Motor neuron (in vitro differentiated cells): ENCODE measurements at places on chromosomes 3 and 15. TPM values are rescaled to one million over a fixed set of nuclear protein-coding genes. Genes with fewer than 3 reads are reported as not detected.
A peak's percentile ranks its signal among the peaks of the same experiment; 100 is the strongest.

- ATAC-seq: peak; percentile 91
Measured at GRCh38 chr3:142595951-142596725, at the start of gene PLS1. PLS1 (plus strand) TSS chr3:142596393; CDS start chr3:142664238, 67,845 bp downstream.

GRCh38 chr3:48592519-48593087 is 2.5 kb downstream of the COL7A1 start:
- no peak for ATAC-seq

DNA sequence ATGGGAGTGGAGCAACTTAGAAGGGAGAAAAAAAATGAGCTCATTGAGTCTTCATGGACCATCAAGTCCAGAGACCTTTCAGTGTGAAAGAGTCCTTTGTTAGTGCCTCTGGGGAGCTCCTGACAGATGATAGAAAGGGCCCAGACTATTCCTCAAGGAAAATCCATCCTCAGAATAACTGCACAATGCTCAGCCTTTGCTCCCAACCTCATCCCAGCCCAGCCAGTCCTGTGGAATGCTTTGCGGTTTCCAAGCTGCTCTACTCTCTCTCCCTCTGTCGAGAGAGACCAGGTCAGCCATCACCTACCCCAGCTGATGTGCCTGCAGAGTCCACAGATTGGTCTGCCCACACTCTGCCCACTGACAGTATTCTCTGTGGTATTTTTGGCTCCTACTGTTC is 406.2 kb downstream of the MFSD1 start:
- peak; percentile 59 for ATAC-seq

- no peak for ATAC-seq
Measured at GRCh38 chr15:71151081-71151480, 35.8 kb downstream of the THSD4 start.

The SAMD7 gene
- 0.10 TPM in 1 of 2 replicates, not detected in the other for total RNA-seq

The TNFSF10 gene
- 0.97 TPM in 1 of 2 replicates, not detected in the other for total RNA-seq

The TM4SF1 gene
- total RNA-seq: 0.08 and 0.09 TPM in 2 replicates

- no peak for ATAC-seq
Measured at GRCh38 chr15:97977734-97978133, 17.2 kb downstream of the ARRDC4 start.

GRCh38 chr3:110062716-110063115 is 725.4 kb upstream of the DPPA4 start:
- no peak for ATAC-seq

The FRMD4B gene
- 23.8 and 25.7 TPM in 2 replicates for total RNA-seq

GRCh38 chr3:167787440-167787839 is 51.9 kb downstream of the SERPINI1 start:
- ATAC-seq: no peak

- peak; percentile 37 for ATAC-seq
Measured at GRCh38 chr3:81352867-81353266, 408.6 kb downstream of the GBE1 start.

DNA sequence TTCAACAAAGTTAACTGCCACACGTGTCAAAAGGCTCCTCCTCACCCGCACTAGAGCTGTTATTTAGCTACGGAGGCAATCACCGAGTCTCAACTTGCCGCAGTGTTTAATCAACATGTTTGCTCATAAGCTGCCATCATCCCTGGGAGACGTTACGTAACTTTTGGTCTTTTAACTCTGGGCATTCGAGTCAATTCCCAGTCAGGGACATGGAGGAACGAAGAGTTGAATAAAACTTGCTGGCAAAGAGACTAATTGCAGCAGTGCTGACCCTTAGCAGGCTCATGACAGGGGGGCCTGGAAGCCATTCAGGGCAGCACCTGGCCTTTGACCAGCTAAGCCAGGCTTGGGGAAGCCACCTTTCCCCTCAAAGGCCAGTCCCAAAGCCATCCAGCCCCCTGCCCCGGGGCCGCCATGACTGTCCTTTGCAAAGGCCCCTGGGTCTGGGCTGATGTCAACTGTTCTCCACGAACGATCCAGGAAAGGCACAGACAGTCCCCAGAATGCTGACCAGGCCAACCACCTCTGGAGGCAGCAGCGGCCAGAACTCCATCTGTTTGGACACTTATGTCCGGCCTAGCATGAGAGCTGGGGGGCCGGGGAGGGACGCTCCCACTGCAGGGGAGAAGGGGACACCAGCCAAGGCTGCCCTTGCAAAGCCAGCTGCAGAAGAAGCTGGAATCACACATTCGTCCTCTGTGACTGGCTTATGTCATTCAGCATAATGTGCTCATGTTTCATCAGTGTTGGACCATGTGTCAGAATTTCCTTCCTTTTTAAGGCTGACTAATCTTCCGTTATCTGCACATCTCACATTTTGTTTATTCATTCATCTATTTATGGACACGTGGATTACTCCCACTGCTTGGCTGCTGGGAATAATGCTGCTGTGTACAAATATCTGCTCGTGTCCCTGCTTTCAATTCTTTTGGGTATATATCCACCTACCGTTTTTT is 43.7 kb downstream of the PCSK6 start:
- peak; percentile 81 for ATAC-seq

The ACAN gene
- 0.68 and 0.71 TPM in 2 replicates for total RNA-seq

The SELENOT gene
- 47.4 and 48.9 TPM in 2 replicates for total RNA-seq
